Activated CD8-positive, alpha-beta memory T cell treated with anti-CD3 and anti-CD28 coated beads, Interleukin-2, amount 50 U/mL, for 48 hours (primary cell): ENCODE measurements at places on chromosomes 1 and 21.

GRCh38 chr1:102941366-102941947 lies 166.9 kb downstream of the COL11A1 start:
- no peak for DNase-seq

- DNase-seq: no peak
Observed at GRCh38 chr1:182962554-182963115, 9.7 kb upstream of the SHCBP1L start.

- DNase-seq: no peak
Observed at GRCh38 chr21:15729346-15729673, 472 bp upstream of the USP25 start.

- no peak for DNase-seq
Observed at GRCh38 chr1:40394491-40395172, 21.1 kb downstream of the SMAP2 start.

GRCh38 chr1:78490861-78491450 lies at the start of gene PTGFR:
Gene PTGFR (plus strand): TSS chr1:78490974. CDS start chr1:78492744, 1,770 bp downstream.
- DNase-seq: no peak

GRCh38 chr1:1157033-1157365 lies 16.7 kb upstream of the TTLL10 start:
- DNase-seq: no peak

DNA sequence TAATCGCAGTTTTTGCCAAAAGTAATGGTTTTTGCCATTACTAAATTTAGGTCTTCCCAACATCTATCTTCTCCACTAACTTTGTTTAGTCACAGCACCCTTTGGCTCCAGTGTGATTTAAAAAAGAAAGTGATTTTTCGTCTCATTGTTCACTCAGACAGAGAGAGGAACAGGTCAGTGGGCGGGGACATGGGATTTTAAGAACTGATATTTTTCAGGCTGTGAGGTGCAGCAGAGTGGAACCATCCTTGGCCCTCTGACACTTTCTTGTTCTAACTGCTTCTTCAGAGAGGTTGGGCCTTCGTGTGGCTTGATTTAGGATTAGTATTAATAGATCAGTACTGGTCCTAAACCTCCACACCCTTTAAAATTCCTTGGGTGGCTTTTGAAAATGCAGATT lies 38.8 kb downstream of the CASQ2 start:
- no peak for DNase-seq

DNA sequence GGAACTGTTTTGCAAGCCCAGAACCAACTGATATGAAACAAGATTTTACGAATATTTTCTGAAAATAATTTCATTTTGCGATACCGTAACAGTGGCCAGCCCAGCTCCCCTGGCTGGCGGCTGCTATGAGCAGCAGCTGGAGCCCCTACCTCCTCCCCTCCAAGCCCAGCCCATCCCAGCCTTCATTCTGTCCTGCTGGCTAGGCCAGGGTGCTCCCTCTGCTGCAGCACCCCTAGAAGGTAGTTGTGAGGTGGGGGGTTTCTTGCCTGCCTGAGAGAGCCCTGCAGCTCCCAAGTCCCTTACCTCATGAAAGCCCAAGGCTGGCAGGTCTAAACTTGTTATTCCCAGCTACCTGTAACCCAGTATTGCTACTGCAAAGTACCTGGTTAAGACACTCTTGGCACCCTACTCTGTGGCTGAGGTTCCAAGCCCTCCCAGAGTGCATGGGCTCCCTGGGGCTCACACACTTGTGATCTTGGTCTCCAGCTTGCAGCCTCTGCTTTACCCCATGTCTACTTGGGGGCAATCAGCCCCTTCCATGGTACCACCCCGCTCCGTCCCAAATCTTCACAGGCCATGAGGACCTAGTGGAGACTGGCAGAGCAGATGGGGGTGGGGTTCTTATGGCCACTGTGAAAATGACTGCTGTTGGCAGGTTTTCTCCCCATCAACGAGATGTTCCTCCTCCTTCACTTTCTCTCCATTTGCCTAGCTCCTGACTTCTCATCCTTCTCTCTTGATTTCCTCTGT lies 239.8 kb downstream of the TRABD2B start:
- no peak for DNase-seq

- DNase-seq: no peak
Observed at GRCh38 chr1:9753121-9753531, 70.6 kb downstream of the CLSTN1 start.

GRCh38 chr1:36579039-36579438 lies 96.3 kb upstream of the CSF3R start:
- no peak for DNase-seq

- DNase-seq: peak; percentile 85
Observed at GRCh38 chr1:234608911-234609690, 877 bp downstream of the IRF2BP2 start.

DNA sequence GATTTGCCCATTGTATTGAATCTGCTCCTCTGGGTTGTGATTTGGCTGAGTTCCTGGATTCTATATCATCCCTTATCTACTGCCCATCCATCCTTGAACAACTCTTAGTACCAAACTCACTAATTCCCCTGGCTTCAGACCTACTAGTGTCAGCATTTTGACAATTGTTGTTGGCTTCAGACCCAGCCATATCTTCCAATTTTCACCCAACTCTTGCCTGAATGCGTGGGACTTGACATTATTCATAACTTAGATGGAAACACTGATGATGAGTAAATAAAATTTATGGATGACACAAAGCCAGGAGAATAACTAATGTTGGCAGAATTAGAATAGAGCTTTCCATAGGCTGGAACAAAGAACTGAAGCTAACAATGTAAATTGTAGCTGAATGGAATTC lies 27.3 kb upstream of the EDEM3 start:
- DNase-seq: no peak

GRCh38 chr1:208535511-208535910 lies 291.3 kb upstream of the PLXNA2 start:
- DNase-seq: no peak

DNA sequence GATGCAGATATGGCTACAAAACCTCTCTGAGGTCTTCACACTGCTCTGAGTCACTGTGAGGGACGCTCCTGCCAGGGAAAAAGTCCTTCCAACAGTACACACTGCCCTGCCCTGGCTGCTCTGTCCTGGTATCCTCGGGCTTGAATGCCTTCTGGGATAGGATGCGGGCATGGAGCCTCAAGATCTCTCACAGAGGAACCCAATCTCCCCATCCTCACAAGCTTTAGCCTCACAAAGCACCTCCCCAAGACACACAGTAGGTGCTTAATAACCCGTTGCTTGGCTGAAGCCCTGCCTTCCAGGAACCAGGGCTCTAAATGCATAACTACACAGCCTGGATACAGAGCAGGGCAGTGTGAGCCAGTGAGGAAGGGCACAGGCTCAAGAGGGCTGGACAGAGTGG lies 9.2 kb downstream of the RAP1GAP start:
- no peak for DNase-seq

GRCh38 chr1:209103092-209103491 lies 480.4 kb upstream of the CAMK1G start:
- no peak for DNase-seq

DNA sequence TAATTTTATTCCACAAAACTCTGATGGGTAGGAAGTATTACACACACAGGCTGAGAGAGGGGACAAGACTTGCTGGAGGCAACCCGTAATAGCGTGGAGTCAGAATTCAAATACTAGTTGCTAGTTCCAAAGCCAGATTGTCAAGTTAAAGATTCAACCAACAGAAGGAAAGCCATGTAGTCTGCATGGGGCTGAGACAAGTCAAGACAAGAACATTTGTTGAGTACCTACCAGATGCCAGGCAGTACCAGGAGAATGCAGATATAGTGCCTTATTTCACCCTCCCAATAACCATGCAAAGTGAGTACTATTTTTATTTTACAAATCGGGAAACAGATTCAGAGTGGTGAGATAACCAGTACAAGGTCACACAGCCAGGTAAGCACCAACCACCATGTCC lies 110.4 kb upstream of the SPATA6 start:
- DNase-seq: no peak

DNA sequence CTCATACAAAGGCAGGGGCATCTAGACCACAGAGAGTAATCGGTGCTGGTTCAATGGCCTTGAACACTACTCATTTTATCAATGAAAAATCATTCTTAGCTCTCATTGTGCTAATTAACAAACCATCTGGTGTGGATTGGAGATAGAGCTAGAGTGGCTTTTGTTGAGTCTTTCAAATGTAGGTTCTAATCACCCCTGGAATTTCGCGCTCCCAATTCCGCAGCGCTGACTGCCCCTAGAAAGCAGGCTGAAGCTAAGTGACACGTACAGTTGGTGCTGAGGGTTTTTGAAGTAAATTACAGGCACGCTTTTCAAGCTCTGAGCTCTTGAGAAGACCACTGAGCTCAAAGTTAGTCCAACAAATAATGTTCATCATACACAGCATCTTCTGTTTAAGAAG lies 31.2 kb upstream of the CA6 start:
- no peak for DNase-seq

GRCh38 chr1:201053155-201053860 lies 29.8 kb upstream of the KIF21B start:
- DNase-seq: no peak

- DNase-seq: no peak
Observed at GRCh38 chr1:5495596-5496410, 496.4 kb downstream of the NPHP4 start.

GRCh38 chr1:199335496-199335895 lies 692.0 kb upstream of the NR5A2 start:
- DNase-seq: no peak

- no peak for DNase-seq
Observed at GRCh38 chr1:27106561-27107323, 48.2 kb downstream of the SLC9A1 start.

DNA sequence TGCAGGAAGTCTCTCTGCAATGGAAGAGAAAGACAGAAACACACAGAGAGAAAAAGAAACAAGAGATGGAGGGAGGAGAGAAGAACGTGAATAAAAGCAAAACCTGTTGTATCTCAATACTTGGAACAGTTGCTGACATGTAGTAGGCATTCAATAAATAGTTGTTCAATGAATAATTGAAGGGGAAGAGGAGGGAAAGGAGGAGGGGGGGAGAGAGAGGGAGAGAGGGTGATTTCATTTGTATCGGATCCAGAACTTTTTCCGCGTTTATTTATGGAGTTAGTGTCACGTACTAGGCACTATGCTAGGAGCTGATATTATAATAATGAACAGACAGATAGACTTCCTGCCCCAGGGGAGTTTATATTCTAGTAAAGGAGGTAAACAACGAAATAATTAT lies 144.1 kb downstream of the OMA1 start:
- DNase-seq: no peak

DNA sequence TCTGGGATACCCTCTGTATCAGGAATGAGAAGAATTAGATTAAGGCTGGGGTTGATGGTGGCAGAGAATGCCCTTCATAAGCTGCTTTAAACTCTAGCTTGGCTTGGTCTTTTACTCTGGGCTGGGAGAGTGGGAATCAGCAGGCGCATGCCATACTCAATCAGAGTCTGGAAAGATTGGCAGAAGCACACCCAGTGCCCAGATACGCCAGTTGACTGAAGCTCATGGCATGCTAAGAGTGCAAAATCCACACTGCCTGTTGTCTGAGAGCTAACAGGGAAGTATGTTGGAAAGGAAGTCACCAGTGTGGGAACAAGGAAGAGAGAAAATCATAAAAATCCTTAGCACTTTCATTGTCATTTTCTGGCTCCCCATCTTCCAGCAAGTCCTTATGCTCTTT lies 53.0 kb downstream of the HMCN1 start:
- DNase-seq: no peak

GRCh38 chr1:100799954-100800612 lies 80.5 kb downstream of the VCAM1 start:
- DNase-seq: no peak

- no peak for DNase-seq
Observed at GRCh38 chr1:201294876-201295275, 11.6 kb downstream of the PKP1 start.

DNA sequence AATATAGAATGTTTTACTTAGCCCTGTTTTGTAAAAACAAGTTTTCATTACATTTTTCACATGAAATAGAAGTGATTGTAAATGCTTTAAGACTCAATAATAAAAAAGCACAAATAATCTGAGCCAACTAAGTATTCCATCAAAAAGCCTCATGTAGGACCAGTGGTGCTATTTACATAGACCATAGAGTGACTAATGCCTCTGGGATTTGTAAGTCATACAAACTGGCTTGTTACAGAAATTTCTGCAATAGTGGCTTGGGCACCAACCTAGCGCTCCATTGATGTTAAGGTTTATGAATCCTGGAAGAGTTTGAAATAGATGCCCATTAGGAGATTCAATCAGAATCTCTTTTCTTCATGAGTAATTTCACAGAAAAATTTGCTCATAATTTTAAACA lies 31.9 kb downstream of the ZMYM1 start:
- no peak for DNase-seq

DNA sequence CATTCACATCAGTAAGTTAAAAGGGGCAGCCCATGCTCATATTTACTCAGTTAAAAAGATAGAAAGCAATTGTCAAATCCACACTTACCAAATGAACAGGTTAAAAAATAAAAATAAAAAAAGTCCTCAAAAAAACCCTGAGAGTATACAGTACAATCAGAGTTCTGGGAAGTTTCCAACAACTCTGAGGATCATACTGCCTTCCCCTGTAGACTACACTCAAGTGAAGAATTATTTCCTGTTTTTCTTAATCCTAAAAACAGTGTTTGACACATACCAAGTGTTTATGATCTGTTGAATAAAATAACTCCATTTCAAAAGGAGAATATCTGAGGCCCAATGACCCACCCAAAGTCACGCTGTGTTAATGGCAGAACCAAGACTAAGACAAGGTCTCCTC lies 61.8 kb downstream of the INTS7 start:
- no peak for DNase-seq

DNA sequence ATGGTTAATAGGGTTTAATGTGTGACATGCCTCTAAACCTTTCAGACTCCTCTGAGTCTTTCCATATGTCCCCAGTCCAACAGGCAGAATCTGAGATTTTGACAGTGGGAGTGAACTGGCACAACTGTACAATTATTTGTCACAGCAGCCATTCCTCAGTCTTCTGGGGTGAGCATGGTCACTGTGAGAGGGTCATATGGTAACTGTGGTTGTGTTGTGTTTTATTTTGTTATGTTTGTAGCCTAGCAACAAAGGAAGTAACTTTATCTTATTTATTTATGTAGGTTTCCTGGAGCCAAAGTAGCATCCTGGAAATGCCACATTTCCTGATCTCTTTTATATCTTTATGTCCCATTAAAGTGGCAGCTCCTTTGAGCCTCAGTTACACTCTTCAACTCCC lies 1067.9 kb downstream of the TTLL7 start:
- no peak for DNase-seq

GRCh38 chr1:5620418-5620817 lies 371.8 kb downstream of the NPHP4 start:
- no peak for DNase-seq

DNA sequence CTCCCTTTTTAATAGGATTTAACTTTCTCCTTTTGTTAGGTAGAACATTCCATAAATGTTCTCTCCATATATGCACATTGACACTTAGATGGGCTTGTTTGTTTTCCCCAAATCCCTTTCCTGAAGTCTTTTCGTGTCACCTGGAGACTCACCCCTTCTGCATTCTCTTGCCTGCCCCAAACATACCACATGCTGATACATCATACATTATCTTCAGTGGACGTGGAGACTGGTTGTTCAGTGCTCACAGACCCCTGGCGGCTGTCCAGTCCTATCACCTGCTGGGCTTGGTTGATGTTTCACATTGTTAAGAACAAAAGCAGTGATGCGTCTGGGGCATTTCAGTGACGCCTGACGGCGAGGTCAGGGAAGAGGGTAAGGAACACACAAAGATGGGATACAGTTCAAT lies 22.2 kb downstream of the FMOD start:
- DNase-seq: no peak
